ENCODE measurements at places on chromosomes 11 and 22.

- no peak for DNase-seq
Measured at GRCh38 chr11:8209208-8209807, 40.5 kb upstream of the RIC3 start.

DNA sequence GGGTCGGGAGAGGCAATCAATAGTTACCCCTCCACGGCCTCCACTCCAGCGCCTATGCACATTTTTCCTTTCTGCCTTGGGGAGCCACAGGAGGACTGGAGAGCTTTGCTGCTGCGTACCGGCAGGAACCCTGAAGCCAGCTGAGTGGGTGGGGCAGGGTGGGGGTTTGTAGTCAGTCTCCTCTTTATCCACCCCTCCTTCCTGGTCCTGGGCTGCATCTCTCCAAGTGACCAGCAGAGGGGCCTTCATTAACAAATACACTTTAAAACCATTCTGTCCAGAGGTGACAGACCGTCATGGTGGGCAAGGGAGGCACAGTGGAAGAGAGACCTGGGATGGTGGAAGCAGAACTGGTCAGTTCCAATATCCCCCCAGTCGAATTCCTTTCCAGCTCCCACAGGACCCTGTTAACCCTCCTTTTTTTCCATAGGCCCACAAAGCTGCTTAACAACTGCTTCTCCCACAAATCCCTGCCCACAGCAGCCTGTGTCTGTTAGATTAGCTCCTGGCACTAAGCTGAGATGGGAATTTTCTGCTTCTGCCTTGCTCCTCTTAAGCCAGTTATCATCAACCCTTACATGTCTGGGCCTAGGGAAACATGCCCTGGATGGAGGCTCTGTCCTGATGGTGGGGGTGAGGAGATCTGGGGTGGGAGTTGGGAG lies 3.9 kb upstream of the ABCG4 start:
- no peak for DNase-seq

DNA sequence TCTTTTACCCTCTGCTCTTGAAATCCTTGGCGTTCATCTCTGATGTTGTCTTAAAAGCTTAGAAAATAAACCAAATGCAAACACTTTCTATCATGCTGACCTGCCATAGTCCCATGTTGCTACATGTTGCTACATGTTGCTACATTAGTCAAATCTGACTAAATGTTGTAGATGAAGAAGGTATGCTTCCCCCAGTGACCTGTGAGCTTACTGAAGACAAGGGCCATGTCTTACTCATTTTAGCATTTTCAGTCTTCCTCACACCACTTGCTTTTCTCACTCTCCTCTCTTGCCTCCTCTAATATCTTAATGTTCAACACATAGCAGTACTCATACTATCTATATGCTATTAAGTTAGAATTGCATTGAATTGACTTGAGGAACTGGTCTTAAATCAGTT lies 346.4 kb upstream of the MTNR1B start:
- DNase-seq, result no peak

- DNase-seq, result no peak
Measured at GRCh38 chr22:44842417-44842816, 90.0 kb downstream of the ARHGAP8 start.

GRCh38 chr11:134014511-134014910 lies 54.4 kb upstream of the JAM3 start:
- DNase-seq, result no peak

DNA sequence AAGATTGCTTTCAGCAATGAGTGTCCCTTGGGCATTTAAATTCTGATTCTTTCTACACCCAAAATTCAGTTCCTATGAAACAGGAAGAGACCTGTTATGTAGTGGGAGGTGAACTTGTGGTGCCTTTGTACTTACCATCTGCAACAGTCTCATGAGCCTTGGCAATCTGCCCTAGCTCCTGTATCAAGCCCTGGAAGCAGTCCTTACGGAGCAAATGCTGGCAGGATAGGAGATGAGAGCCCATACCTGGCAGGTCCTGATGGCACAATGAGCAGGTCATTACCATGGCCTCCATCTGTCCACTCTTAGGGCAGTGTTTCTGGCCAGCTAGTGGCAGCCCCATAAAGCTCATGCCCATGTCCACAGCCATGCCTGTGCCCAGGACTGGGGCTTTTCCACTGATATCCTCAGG lies 10.8 kb downstream of the TRIM66 start:
- DNase-seq, result peak; percentile 57

GRCh38 chr11:66275396-66275795 lies 2.6 kb upstream of the CNIH2 start:
- DNase-seq, result no peak

GRCh38 chr11:40291329-40291728 lies 1168.1 kb downstream of the LRRC4C start:
- DNase-seq, result no peak

GRCh38 chr11:129846508-129847335 lies 31.1 kb downstream of the TMEM45B start:
- DNase-seq, result no peak

- no peak for DNase-seq
Measured at GRCh38 chr11:2825261-2825888, 60.2 kb downstream of the CDKN1C start.

GRCh38 chr11:104820431-104820830 lies 77.8 kb downstream of the CASP12 start:
- DNase-seq, result no peak

DNA sequence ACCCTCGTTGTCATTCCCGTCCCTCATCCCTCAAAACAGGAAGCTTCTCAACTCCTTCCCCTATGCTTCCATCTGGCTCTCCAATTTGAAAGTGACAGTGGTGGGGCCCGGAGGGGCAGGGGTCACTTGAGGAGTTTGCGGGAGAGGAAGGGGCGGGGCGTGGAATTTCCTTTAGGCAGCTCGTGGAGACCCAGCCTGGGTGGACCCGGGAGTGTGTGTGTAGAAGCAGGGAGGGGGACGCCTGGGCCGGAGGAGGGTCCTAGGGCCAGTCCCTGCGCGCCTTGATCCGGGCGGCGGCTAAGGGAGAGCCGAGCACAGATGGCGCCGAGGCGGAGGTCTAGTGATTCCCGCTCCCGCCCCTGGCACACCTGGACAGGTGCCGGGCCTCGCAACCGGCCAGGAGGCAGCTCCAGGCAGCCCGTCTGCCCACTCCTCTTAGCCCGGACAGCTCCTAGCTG lies 7.8 kb upstream of the PAX6 start:
- no peak for DNase-seq

DNA sequence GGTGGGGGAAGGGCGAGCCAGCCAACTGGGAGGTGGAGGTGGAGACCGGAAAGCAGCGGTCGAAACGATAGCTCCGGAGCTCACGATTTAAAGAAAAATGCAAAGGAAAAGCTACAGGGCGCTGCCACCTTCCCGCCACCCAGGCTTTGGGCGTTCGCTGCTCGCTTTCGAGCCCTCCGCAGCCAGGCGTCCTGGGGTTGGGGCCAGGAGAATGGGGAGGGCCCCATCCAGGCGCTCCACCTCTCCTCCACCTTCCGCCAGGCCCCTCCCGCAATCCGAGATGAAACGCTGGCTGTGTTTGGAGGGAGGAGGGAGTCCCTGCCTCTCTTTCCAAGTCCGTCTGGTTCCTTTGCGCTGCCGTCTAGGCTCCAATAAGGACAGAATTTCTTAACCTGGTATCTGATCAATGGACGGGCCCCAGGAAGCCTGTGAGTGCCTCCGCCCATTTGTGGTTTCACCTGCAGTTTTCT lies 483 bp upstream of the ABTB2 start:
- DNase-seq, result peak; percentile 40

GRCh38 chr22:25818541-25818940 lies 76.6 kb downstream of the MYO18B start:
- DNase-seq, result no peak

- DNase-seq, result no peak
Measured at GRCh38 chr11:128624269-128625175, 37.2 kb upstream of the ETS1 start.

GRCh38 chr11:110425751-110426545 lies 3.8 kb upstream of the FDX1 start:
- peak; percentile 11 for DNase-seq

GRCh38 chr11:12950670-12951069 lies 58.4 kb upstream of the RASSF10 start:
- no peak for DNase-seq

- DNase-seq, result no peak
Measured at GRCh38 chr22:34812631-34813030, 253.3 kb upstream of the ISX start.

DNA sequence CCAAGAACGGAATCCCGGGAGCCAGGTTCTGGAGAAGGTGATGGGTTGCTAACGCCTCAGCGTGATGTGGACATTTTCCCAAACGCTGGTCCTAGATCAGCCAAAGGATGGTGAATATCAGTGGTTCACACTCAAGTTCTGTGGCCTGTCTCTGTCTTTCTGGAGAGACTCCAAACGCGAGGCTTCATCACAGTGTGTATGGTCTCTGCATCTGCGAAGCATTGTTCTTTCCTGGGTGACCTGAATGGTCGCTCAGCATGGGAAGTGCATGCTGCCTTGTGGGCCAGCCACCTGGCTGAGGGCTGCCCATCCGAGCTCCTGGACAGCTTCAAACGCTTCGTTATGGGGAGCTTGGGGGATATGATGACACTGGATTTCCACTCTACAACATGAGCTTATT lies 810.0 kb downstream of the TBC1D22A start:
- no peak for DNase-seq

GRCh38 chr11:117613521-117613920 lies 183.5 kb downstream of the DSCAML1 start:
- no peak for DNase-seq

GRCh38 chr22:20115691-20116375 lies at the start of gene RANBP1:
Gene RANBP1 (plus strand): TSS chr22:20116104. CDS start chr22:20116185, 81 bp downstream.
- no peak for DNase-seq

GRCh38 chr22:19075404-19075803 lies 46.8 kb downstream of the DGCR2 start:
- DNase-seq, result no peak

GRCh38 chr11:112582366-112582765 lies 321.7 kb upstream of the PLET1 start:
- no peak for DNase-seq

DNA sequence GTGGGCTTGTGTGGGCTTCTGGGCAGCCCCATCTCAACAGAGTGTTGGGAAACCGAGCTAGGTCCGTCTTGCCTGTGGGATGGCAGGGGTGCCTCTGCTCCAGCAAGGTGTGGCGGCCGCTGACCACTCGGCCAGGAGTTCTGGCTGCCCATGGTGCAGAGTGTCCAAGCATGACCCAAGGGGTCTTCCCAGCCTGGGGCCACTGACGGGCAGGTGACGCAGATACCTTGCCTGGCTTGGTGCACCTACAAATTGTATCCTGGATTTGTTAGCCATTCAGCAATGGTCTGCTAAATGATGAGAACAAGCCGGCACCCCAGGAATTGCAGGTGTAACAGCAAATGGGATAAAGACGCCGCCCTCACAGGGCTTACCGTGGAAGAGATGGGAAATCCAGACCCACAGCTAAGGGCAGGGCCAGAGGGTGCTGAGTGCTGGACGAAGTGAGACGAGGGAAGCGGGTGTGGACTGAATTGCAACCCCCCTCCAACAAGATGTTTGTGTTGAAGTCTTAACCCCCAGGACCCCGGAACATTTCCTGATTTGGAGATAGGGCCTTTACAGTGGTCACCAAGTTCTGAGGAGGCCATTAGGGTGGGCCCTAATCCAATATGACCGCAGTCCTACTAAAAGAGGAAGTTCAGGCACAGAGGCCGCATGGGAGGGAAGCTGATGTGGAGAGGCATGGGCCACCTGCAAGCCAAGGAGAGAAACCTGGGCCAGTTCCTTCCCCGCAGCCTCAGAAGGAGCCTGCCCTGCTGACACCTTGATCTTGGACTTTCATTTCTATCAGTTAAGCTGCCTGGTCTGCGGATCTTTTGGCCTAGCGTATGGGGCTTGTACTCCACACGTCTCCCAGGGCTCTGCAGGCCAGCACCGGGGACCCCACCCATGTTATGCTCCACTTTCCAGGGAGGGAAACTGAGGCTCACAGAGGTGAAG lies 45.2 kb upstream of the LINC01488 start:
- no peak for DNase-seq

DNA sequence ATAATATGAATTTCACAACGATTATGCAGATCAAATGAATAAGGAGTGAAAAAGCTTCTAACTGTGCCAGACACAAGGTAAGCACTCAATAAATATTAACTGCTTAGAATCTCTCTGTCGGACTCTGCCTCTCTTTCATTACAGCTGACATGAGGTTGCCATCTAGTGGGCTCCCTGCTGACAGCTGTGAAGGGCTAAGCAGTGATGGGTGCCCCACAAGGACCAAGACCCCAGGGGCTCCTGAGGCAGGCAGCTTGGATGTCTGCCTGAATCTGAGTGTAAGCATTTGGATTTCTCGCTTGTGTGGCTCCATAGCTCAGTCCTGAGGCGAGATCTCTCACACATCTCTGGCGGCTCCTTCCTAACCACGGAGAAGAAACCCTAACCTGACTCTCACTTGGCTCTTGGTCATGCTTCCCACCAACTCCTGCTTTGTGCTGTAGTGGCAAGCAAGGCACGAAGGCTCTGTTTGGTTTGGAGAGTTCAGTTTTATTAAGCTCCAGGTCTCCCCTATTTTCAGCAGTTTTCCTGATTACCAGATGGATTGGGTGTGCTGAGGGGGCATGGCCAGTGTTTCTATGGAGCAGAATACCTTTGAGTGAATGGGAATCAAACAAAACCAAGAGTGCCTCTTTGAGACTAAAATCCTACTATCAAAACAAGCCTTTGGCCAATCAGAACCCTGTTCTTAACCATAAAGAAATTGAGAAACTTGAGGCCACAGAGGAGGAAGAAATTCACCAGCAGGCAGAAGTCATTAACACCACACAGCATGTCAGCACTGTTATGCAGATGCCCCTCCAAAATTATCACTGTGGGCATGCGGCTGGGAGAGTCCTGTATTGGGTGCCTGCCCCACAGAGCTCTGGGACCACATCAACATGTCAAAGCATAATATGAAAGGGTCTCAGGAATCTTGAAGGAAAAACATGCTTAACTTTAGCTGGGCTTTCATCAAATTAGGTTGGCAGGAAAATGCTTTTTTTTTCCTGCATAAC lies 152.8 kb upstream of the NTM start:
- no peak for DNase-seq

GRCh38 chr11:108666373-108666772 lies 1.5 kb downstream of the DDX10 start:
- no peak for DNase-seq

DNA sequence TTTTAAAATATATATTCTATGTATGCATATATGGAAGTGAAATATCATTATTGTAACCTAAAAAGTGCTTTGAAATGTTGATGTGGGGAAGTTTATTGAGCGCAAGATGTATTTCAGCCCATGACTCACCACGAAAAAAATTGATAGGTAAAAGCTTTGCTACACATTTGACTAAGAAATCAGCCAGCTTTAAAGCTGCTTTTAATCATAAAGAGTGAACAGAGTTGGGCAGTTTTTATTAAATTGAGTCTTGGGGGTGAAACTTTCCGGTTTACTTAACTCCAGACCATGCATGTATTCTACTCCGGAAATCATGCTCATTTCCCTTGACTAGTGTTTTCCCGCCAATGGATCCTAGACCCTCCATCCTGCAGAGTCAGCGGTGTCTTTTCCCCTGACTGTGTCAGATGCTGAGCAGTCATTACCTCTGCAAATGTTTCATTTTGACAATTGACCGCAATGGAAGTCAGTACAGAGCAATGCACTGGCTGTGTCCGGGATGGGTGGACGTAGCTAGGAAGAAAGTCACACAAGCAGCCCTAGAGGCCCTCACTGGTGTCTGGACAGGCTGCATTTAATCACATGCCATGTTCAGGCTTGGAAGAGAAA lies 47.2 kb upstream of the MPEG1 start:
- DNase-seq, result no peak

Measured in NCI-H1694 (cell line).